ENCODE measurements at places on chromosomes 6 and 20. TPM values are rescaled to one million over a fixed set of nuclear protein-coding genes. Genes with fewer than 3 reads are reported as not detected.

Gene CTAGE9
- not detected for total RNA-seq

Gene PRL
- total RNA-seq = not detected

Gene KCNG1
- total RNA-seq = 11.9 TPM

Gene GPX5
- not detected for total RNA-seq

Gene TFAP2D
- not detected for total RNA-seq

Gene HRH3
- total RNA-seq = not detected

Gene DBNDD2
- total RNA-seq = 131 TPM

DNA sequence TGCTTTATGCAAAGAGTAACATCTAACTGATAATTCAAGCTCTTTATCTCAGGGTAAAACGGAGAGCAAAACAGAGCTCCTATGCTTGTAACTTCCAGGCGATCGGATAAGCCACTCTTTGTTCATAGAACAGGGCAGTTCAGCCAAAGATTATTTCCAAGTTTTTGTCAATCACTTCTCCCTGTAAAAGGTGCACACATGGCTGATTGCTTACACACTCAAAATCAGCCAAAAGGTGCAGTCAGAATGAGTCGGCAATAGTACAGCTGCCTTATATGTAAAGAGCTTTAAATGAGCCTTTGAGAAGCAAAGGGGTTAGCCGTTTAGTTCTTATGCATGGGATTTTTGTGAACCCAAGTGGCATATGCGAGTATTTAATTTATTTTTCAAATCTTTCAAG is 449.6 kb upstream of the POU3F2 start:
- DNase-seq = no peak

DNA sequence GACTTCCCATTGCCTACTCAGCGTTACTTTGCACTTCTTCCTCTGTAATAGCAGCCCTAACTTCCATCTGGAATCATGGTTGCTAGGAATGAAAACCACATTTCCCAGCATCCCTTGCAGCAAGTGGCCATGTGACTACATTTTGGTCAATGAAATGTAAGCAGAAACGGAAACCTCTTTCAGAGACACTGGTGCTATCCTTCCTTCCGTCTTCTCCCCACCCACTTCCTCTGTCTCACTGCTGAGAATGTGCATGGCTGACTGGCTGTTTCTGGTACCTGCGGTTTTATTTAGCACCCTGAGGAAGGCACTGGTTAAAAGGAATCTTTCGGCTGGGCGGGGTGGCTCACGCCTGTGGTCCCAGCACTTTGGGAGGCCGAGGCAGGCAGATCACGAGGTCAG is 107.4 kb downstream of the SCML4 start:
- DNase-seq = peak; percentile 70

- no peak for DNase-seq
Measured at GRCh38 chr6:114301596-114302219, 41.1 kb downstream of the HS3ST5 start.

- no peak for DNase-seq
Measured at GRCh38 chr6:106347219-106347618, 13.3 kb upstream of the CRYBG1 start.

- no peak for DNase-seq
Measured at GRCh38 chr20:13223736-13224520, 2.9 kb downstream of the ISM1 start.

GRCh38 chr6:27209659-27210269 is 37.7 kb upstream of the PRSS16 start:
- no peak for DNase-seq

DNA sequence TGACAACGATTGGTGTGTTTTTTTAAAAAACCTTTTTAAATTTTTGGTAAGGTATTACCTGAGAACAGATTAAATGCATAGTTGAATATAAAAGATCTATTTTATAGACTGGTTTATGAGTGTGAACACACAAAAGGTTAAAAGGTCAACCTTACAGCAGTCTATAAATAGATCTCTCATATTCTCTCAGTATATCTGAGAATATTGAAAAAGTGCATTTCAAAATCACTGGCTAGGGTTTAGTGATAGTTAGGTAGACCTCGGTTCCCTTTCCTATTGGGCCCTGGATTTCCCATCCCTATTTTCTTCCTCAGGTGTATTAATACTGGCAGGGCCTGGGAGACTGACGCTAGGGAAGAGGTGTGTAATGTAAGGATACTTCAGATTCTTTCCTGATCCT is 723 bp upstream of the ZNF451 start:
- DNase-seq = no peak

DNA sequence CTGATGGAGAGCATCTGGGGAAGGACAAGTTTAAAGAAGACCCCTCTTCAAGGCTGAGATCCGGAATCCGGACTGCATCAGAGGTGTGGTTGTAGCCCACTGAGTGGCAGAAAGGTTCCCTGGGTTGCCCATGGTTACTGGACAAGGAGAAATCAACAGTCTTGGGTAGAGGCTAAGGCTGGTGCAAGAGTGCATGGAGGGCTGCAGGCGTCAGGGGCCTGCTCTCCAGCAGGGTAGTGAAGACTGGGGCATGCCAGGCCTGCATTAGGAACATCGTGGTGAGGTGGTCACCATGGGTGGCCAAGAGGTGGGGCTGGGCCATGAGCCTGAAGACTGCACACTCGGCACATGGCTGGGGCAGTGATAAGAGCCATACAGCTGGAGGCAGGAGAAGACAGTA is 91.2 kb downstream of the RNF182 start:
- no peak for DNase-seq

- peak; percentile 62 for DNase-seq
Measured at GRCh38 chr6:32178547-32179440, 589 bp downstream of the RNF5 start.

GRCh38 chr6:167697316-167697715 is 129.4 kb upstream of the AFDN start:
- DNase-seq = no peak

- DNase-seq = no peak
Measured at GRCh38 chr6:108699290-108700041, 138.7 kb downstream of the FOXO3 start.

GRCh38 chr20:55646851-55647250 is 358.5 kb downstream of the CBLN4 start:
- DNase-seq = no peak

GRCh38 chr20:53938739-53939138 is 131.7 kb downstream of the BCAS1 start:
- no peak for DNase-seq

DNA sequence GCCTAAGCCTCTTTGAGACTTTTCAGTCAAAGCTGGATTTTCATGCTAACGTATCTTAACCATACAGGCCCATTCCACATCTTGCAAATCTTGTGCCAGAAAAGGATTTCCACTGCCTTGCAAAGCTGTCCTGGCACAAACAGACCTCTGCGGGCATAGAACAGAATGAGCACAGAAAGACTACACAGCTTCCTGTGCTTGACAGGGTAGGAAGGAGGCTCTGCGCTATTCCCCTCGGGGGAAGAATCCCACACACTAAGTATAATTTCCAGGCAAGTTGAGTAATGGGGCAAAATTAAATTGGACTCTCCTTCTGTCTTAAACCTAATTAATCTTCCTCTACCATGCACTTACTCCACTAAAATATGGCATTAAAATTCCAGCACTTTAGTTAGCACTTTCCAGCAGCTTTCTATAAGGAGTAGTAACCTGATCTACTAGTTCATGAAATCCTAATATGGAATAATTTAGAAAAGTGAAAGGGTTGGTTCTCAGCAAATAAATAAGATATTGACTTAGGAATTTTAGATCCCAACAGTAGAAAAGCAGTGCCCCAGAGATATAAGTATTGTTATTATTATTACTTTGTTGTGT is 532.1 kb upstream of the JAG1 start:
- DNase-seq = no peak

DNA sequence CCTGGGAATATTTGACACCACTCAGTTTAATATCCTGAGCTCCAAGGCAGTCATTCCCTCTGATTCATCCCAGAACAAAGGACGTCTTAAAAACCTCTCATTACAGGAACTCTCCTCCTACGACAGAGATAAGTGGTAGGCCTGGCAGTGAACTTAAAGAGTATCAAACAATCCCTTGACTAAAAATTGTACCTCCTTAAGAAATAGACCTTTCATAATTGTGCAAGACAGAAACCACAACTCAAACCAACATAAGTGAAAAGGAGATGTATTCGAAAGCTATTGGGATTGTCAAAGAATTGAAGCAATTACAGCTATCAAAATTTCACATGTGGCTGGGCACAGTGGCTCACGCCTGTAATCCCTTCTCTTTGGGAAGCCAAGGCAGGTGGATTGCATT is 19.1 kb upstream of the BNIP5 start:
- DNase-seq = no peak
